ENCODE measurements at places on chromosomes 7 and 10. TPM values are rescaled to one million over a fixed set of nuclear protein-coding genes. Genes with fewer than 3 reads are reported as not detected.

TMEM26 gene
- total RNA-seq, result 6.0 TPM

FKBP6 gene
- total RNA-seq, result not detected

GRID1 gene
- 14.6 TPM for total RNA-seq

CYP2C19 gene
- total RNA-seq, result 0.22 TPM

TUBAL3 gene
- not detected for total RNA-seq

GFRA1 gene
- total RNA-seq, result 30.5 TPM
